Midbrain (tissue), 1 donor: ENCODE measurements at places on chromosomes 1 and 21.
A peak's percentile ranks its signal among the peaks of the same experiment; 100 is the strongest.

GRCh38 chr1:3663999-3664699, 11.8 kb downstream of the TP73 start:
- DNase-seq: no peak

- DNase-seq: peak; percentile 4
Observed at GRCh38 chr1:213457186-213457585, 406.1 kb downstream of the RPS6KC1 start.

DNA sequence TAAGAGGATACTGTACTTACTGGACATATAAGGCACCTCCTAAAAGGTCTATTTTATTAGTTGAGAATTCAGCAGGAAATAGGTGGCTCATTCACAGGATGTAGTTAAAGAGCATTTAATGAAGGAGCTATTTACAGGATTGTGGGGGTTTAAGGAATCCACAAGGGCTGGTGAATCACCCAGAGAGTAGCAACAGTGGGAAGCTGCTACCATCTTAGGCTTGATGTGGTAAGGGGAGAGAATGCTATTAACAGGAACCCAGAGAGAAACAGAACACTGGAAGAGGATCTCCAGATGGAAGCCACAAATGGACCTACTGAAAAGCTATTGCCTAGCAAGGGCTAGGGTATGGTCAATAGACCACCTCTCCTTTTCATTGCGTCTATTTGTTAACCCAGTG, 52.0 kb upstream of the COL11A1 start:
- DNase-seq: no peak

DNA sequence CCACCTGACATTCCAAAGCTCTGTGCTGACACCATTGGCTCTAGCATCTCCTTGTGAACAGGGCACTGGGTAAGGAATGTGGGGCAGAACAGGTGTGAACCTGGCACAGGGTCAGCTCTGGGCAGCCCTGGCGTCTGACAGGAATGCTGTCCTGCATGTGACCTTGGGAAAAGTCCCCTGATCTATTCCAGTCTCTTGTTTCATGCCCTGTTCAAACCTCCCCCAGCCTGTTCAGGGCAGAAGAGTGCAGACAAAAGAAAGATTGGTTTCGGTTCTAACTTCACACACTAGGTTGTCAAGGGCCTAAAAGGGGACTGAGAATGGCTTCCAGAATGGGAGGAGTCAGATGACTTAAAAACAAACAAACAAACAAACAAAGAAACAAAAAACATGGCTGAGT, 27.6 kb upstream of the SDHB start:
- DNase-seq: no peak

DNA sequence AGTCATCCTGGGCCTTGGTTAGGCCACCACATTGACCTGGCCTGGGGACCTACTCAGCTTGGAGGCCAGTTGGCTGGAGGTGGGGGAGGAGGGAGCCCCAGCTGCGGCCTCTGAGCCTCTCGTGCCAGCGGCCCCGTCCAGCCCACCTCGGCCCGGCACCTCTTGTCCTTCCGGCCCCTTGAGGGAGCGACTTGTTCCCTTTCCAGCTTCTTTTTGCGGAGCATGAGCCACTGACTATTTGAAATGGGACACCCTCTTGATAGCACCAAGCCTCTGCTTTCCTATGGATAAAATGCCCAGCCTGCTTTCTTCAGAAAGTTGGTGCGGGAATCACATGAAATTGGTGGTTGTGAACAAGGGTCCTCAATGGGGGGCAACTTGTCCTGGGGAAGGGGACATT, 24.7 kb upstream of the ARHGEF10L start:
- no peak for DNase-seq

DNA sequence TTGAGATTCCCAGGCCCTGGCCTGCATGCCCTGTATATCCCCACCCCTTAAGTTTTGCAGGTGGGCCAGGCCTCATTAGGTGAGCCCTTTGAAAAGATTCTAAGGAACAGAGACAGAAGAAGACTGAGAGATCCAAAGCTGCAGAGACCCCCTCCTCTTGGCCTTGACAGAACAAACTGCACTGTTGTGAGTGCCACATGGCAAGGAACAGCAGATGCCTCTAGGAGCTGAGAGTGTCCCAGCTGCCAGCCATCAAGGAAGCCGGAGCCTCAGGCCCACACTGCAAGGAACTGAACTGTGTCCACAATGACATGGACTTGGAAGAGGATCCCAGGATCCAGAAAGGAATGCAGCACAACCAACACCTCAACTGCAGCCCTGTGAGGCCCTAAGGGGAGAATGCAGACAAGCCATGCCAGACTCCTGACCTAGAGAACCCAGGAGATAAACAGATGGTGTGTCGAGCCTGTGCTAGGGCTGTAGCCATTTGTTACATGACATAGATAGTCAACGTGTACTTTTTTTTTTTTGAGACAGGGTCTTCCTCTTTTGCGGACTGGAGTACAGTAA, 182.7 kb downstream of the AJAP1 start:
- DNase-seq: no peak

DNA sequence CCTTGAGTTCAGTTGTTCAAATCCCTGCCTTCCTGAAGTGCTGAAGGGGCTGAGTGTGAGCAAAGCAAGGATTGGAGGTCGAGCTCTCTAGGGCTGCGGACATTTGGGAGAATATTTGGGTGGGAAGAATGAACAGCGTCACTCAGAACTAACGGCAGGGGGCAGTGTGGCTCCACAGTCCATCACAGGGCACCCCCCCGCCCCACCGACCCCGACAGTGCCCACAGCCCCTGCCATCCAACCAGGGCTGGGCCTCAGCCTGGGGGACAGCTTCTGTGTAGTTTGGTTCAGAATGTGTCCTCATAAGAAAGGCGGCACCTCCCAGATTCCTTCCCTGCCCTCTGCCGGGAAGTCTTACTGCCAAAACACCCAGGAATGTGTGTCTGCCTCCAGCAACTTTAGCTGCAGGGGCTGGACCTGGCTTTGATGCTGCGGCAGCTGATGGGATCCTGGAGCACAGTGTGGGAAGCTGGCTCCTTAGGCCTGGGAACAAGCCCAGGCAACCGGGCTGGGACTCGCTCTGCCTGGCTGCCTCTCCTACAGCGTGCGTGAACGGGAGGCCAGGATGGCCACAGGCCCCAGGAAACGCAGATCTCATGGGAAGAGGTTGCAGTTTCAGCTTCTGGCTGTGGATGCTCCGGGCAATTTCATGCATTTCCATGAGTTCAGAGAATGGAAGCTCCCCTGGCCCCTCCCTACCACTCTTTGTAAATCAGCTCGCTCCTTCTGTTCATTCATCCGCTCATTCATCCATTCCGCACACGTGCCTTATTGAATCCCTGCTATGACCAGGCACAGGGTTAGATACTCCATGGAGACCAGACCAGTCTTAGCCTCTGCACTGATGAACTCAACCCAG, 104.9 kb upstream of the TMPRSS2 start:
- DNase-seq: peak; percentile 63

- DNase-seq: no peak
Observed at GRCh38 chr1:227240983-227241382, 77.3 kb downstream of the CDC42BPA start.

DNA sequence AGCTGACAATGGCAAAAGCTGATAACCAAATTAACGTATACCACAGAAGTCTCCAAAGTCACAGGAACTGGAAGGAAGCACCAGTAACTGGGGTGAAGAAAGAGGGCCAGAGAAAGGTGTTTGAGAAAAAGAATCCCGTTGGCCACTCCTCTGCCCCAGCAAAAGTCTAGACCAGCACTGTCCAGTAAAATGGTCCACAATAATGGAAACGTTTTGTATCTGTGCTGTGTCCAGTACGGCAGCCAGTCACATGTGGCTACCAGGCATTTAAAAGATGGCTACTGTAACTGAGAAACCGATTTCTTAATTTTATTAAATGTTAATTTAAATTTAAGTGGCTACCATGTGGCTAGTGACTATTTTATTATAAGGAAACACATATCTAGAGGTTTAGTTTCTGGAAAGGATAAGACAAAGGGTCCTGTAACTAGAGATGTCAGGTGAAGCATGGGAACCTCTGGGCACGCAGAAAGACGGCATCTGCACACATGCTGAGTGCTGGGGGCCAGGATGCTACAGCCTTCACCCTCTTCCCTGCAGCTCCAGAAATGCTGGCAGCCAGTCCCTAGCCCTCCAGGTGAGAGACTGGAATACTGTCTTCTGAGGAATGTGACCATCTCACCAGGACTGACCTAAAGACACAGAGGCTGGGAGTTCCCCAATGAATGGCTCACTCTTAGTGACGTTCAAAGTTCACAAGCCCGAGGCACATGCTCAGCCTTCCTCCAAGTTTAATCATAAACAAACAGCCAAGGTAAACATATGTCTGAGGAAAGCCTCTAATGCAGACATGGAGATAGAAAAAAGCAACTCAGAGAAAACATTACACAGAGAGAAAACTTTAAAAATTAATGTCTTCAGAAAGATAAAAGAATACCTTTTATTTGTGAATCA, 50.7 kb downstream of the JAK1 start:
- no peak for DNase-seq

DNA sequence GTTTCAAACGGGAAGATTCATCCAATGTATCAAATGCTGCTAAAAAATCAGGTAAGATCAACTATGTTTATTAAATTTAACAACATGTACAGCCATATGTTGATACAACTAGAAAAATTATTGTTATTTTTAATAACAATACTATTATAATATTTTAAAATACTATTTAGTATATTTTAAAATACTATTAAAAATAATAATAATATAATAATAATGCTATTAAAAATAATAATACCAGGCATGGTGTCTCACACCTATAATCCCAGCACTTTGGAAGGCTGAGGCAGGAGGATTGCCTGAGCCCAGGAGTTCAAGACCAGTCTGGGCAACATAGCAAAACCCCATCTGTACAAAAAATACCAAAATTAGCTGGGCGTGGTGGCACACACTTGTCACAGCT, 54.6 kb downstream of the CATSPERE start:
- no peak for DNase-seq

GRCh38 chr1:51341876-51342496, 11.6 kb upstream of the TTC39A start:
- DNase-seq: no peak

- peak; percentile 10 for DNase-seq
Observed at GRCh38 chr1:230068952-230069684, 2.1 kb downstream of the GALNT2 start.

- no peak for DNase-seq
Observed at GRCh38 chr1:11472741-11473140, 6.2 kb upstream of the DISP3 start.

DNA sequence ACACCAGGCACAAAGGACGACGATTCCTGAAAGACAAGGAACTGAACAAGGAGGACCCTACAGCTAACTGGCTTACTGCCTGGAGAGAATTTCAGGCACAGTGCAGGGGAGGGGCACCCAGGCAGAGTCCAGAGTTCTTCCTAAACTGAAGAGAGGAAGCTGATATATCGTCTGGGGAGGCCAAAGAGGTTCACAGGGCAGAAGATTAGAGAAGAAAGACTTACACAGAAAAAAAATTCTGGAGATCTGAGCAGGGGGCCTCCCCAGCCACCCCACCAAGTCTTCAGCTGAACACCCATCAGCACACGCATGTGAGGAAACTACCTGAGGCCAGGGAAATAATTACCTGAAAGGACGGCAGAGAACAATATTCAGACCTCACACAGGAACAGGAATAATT, 24.6 kb downstream of the SORT1 start:
- DNase-seq: no peak

DNA sequence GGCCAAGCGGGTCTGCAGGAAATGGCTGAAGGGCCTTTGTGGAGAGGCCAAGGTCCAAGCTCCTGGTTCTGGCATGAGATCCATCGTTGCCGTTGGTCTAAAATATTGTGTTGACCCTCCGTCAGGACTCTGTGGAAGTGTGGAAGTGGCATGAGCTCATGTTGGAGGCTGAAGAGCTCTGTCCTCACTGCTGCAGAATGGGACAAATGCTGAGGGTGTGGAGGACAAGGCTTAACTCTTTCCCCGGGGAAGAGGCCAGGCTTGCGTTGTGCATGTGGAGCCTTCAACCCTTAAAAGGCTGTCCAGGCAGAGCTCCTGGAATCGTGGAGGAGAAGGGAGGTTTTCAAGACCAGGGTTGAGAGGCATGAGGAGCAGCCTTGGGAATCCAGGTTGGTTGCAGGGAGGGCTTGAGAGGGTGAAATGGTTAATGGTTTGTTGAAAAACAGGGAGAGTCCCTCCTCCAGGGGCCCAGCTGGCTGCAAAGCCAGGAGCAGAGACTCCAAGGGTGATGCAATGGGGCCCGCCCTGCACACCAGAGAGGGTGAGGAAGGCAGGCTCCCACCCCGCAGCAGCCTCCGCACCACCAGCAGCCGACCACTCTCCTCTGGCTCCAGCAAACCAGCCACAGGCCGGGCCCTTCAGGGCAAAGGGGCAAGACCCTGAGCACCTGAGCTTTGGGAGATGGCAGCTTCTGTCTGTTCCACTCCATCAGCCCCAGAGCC, 6.7 kb upstream of the AHCYL1 start:
- no peak for DNase-seq

DNA sequence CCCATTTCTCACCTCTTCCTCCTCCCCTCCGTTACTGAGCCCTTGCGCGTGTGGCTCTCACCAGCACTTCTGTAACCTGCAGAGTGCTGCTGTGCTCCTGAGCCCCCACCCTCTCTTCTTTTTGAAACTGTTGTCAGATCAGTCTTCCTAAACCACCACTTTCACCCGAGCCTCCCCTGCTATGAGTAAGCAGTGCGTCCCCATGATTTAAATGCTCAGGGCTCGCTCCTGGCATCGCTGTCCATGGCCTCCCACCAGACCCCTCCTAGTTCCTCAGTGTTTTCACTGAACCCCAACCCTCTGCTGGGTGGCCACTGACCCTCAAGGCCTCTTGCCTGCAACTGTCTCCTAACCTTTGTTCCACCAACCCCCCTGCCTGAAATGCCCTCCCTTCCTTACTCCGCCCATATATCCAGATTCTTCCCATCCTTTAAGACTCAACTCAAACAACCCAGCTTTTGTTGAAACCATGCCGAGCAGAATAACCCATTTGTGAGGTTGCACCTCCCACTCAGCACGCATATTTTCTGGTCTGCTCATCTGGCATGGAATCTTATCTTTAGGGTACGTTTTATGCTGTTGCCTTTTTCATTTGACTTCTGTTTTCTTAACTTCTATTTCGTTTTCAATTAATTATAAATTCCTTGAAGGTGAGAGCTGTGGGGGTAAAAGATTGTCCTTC, 64.5 kb upstream of the FAM3B start:
- DNase-seq: no peak

DNA sequence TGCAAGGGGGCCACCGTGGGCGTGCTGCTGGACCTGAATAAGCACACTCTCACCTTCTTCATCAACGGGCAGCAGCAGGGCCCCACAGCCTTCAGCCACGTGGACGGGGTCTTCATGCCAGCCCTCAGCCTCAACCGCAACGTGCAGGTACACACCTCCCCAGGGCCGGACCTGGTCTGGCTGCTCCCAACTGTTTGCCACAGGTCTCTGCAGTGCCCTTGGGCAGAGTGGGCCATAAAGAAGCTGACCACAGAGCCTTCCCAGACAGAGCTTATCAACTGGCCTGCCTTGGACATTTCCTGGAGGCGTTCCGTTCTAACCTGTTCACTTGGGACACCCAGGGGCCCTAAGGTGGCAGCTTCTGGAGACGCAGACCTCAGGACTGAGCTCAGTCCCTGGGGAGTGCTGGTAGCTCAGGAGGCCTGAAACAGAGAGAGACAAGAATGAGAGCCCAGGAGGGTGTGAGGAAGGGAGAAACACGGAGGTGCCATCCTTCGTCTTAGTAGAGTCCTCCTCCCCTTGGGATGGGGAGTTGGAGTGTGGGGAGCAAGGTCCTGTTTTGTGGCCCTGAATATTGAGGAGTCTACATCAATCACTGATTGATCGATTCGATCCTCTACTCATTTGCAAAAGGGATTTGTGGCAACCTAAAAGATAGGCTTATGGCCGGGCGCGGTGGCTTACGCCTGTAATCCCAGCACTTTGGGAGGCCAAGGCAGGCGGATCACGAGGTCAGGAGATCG, 27.0 kb upstream of the GNPAT start:
- DNase-seq: no peak

- DNase-seq: no peak
Observed at GRCh38 chr21:34695434-34695833, 26.6 kb downstream of the CLIC6 start.
